Hematopoietic multipotent progenitor cell treated with erythropoietin and hydrocortisone succinate and interleukin-3 and kit ligand, for 6 days (in vitro differentiated cells): ENCODE measurements at places on chromosomes 5 and 9.
A peak's percentile ranks its signal among the peaks of the same experiment; 100 is the strongest.

DNA sequence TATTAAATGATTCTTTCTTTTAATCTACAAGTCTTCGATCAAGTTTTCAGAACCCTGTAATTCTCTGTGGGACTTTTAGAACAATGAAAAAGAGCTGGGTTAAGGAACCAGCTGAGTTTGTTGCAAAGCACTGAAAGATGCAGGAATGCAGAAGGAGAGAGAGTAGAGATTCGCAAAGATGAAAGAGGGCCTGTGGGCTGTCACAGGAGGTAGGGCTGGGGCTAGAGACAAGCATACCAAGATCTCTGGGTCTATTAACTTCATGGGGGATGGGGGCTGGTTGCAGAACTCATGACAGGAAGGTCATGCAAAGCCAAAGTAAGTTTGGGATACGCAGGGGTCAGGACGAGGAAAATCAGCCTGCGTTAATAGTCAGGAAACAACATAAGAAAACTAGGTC is 81.8 kb downstream of the LURAP1L start:
- no peak for DNase-seq

DNA sequence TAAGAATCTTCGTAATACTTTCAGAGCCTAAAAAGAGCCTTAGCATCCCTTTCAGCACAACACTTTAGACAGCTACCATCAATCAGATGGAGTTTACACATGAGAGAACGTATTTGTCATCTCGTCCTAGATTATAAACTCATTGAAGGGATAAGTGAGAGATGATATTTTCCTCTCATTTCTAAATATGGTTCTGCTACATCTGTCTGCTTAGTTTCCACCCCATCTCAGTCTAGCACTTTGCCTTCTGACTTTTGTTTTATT is 208.4 kb upstream of the CD180 start:
- DNase-seq = no peak

DNA sequence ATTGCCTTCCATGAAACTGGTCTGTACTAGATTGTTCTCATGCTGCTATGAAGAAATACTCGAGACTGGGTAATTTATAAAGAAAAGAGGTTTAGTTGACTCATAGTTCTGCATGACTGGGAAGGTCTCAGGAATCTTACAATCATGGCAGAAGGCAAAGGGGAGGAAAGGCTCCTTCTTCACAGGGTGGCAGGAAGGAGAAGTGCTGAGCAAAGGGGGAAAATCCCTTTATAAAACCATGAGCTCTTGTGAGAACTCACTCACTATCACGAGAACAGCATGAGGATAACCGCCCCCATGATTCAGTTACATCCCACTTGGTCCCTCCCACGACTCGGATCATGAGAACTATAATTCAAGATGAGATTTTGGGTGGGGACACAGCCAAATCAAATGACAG is 163.2 kb downstream of the RFK start:
- DNase-seq = no peak

DNA sequence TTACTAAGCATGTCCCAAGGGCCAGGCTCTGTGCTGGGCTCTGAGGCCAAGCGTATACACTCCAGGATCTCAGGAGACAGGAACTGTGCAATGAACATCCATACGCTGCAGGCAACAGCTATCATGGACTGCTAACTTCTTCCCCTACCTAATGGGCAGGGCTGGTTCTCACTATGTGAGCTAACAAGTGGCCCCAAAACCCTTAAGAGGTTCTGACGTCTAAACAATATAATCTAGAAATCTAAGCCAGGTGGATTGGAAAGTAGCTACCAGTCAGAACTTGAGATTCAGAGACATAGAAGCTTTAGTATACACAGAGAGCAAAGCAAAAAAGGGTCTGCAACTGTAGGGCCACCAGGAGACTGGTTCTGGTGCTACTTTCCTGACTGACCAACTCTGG is 27.6 kb downstream of the ABCA1 start:
- no peak for DNase-seq

DNA sequence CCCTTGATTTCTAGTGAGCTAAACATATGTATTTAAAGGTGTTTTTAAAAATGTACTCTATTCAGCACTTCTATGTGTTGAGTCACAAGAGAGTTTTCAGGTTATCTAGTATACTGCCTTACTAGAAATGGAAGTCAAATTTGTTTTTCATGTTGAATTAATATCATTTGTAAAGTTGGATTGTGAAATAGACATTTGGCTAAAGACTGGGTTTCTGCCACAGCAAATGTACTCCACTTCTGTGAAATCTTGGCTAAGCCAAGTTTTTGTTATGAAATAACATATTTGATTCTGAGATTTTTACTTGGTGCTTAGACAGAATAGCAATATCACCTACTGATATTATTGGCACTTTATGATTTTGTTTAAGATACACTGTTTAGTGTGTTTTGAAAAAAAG is 106.0 kb downstream of the CWC27 start:
- no peak for DNase-seq

DNA sequence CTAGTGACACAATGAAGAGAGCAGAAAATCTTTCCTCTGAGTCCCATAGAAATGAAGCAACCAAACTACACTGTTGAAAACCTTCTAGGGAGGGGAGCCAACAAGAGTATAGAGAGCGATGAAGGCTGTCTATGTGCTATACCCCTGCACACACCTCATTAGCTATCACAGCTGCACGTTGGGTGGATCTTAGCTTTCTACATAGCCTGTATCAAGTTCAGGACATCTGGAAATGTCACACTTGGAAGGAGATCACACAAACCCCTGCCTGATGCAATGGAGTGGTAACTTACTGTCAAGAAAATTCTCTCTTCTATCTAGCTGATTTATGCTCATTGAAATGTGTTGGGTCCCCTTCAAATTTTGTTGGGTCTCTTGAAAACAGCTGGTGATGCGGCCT is 127.0 kb upstream of the NTRK2 start:
- DNase-seq = no peak

GRCh38 chr5:135063056-135063445 is 29.0 kb upstream of the PITX1 start:
- no peak for DNase-seq

DNA sequence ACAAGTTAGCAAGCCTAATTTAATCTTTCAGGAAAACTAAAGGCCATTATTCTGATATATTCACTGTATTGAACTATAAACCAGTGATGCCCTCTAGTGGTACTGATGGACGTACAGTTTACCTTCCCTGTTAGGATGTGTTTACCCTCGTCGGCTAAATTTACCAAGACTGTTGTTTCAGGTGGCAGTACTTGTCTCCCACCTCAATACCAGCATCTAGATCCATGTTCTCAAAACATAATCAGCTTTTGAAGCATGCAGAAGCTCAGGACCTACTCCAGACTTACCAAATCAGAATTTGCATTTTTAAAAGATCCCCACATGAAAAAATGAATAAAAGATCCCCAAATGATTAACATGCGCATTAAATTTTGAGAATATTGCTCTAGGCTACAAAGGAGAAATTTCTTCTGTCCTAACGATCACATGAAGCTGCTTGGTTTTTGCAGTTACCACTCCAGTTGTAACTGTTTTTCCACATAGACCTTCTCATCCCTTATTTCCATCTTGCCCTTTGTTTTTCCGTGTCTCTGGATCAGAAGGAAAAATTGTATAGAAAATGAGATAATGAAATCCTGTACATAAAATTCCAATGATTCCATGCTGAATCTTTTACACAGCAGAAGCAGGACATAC is 3.2 kb upstream of the BAAT start:
- DNase-seq = peak; percentile 83

DNA sequence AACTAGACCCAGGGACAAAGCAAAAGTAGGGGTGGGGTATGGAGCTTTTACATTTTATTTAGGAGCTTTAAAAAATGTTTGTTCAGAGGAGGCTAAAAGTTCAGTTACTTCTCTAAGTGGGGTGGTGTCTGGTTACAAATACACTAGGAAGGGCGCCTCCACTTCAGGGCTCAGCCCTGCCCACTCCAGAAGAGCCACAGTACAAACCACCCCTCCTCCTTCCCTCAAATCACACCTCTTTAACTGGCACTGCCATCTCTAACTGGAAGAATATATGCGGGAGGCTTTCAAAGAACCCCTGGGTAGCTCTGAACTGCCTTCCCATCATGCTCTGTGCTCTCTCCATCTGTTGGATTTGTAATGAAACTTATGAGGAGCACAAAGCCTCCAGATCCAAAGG is 98.8 kb upstream of the NFIB start:
- DNase-seq = no peak
